ENCODE measurements at places on chromosomes 3 and 15.
A peak's percentile ranks its signal among the peaks of the same experiment; 100 is the strongest.

GRCh38 chr3:47804577-47804976, 1.6 kb downstream of the DHX30 start:
- DNase-seq: no peak

DNA sequence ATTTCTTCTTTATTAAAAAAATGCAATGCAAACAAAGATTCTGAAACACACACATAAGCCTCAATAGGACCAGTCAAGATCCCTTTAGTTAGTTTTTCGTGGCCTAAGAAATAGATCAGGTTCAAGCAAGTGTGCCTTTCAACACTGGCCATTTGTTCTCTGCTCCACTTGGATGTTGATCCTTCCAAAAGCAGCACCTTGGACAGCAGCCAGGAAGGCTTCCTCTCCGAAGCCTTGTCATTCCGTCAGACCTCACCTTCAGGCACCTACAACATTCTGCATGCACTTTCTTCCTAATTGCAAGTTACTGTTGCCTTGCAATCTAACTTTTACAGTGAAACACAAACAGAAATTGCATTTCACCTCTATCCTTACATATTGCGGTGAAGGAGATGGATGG, 155.9 kb upstream of the FEZF2 start:
- peak; percentile 85 for DNase-seq

GRCh38 chr3:99885851-99886250, 68.2 kb downstream of the CMSS1 start:
- DNase-seq: no peak

GRCh38 chr3:113585228-113585627, 52.9 kb downstream of the SIDT1 start:
- no peak for DNase-seq

DNA sequence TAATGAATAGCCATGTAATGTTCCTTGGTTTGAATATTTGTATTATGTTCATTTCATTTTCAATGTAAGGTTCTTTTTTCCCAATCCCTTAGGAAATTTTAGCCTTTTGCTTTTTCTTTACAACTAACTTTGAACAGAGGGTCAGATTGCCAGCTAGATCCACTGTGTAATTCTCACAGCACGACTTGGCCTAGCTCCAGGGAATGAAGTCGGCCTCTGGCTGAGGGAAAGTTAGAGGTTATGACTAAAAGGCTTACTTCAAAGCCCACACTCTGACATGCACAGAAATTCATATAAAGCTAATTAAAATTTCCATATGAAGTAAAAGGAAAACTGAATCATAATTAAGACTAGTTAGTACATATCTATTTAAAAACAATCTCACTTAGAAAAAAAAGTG, 38.7 kb downstream of the ROBO1 start:
- no peak for DNase-seq

DNA sequence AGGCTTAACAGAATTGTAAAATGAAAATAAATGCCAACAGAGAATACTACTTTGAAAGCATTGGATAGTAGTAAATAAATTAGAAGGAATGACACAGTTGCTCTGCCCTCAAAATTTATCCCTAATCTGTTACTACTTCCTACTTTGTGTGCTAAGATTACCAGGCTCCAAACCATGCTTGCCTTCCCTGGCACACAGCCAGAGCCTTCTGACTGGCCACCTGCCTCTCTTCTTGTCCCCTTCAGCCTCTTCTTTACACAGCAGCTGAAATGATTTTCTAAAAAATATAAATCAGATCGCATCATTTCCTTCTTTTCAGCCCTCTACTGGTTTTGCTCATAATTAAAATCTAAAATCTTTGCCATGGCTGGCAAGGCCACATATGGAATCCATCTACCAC, 334.1 kb downstream of the FHIT start:
- DNase-seq: no peak

GRCh38 chr3:18208856-18209255, 216.3 kb downstream of the SATB1 start:
- no peak for DNase-seq

DNA sequence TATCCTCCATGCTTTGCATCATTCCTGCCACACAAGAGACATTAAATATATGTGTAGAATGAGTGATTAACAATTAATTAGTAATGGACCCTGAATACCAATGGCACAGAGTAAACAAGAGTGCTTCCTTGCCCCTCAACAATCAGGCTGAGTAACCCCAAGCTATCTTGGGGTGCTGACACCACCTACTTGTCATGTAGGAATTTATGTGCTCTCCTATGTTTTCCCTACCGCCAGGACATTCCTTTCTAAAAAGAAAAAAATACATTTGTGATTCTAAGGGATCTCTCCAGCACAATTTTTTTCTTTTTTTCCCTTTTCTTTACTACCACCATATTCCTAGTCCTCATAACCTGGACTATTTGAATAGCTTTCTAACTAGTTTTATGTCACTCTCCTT, 449.1 kb downstream of the MFSD1 start:
- no peak for DNase-seq

- no peak for DNase-seq
These were observed 31.1 kb downstream of the MAGEL2 start for GRCh38 chr15:23616536-23616935.

GRCh38 chr15:56719774-56720555, 13.3 kb downstream of the ZNF280D start:
- DNase-seq: no peak

DNA sequence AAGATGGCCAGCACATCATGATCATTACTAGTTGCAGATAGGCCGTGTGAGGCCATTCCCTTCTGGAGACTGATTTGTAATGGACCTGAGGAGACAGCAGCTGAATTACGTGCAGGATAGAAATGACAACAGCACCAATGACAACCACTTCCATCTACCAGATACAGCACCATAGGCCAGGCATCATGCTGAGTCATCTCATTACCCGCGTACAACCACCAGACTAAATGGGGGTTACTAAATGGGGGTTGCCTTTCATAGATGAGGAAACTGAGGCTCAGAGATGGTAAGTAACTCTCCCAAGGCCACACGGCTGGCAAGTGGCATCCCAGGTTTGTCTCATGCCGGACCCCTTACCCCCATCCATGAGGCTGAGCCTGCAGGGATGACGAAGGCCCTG, 32.8 kb upstream of the FAM107A start:
- no peak for DNase-seq

- DNase-seq: no peak
These were observed 66.3 kb downstream of the CRYGS start for GRCh38 chr3:186477876-186478275.

GRCh38 chr15:74828835-74829234, 2.4 kb downstream of the CPLX3 start:
- DNase-seq: no peak

DNA sequence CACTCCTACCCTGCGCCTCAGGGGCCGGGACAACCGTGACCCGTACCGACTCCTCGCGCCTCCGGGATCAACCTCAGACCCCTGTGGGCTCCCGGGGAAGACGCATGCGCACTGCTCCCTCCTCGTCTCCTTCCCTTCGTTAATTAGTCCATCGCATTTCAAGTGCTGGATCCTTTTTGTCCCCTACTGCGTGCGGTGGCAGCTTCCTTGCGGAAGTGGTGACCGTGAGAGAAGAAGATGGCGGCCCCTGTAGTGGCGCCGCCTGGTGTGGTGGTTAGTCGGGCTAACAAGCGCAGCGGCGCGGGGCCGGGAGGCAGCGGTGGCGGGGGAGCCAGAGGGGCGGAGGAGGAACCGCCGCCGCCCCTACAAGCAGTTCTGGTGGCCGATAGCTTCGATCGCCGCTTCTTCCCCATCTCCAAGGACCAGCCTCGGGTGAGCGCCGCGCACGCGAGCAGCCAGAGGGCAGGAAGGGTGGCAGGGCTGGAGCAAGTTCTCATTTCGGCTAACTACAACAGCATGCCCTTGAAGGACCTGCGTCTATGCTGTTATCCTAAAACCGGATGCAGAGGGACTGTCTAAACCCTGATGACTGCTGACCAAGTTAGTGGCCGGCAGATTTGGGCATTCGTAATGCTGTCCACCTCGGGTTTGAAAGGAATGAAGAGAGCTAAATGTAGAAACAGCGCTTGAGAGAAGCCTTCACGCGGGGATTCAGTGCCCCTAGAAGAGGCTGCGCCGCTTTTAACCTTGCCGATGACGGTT, at the start of gene EIF2B5:
Gene EIF2B5 (plus strand): TSS at position 210 of the 762 bp plus-strand sequence. CDS start 28 bp downstream, at position 238.
- DNase-seq: peak; percentile 90

DNA sequence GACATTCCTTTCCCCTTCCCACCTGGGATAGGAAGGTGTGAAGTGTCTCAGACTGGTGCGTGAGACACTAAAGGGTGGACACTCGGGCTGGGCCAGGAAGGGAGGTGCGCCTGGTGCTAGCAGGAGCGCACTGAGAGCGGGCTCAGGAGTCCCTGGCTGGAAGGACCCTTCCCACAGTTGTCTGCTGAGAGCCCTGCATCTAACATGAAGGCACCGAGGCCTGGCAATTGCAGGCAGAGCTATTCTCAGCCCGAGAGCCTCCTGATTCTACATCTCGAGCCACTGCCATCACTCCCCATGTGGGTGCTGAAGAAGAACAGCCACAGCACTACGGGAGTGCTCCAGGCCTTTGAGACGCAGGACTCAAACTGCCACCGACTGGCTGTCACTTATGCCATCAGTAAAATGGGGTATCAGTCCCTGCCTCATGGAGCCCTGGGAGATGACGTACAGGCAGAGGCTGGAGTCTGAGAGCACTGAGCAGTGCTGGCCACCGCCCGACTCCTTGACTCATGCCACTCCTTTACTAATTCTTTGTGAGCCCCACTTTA, 159.4 kb downstream of the KLF13 start:
- DNase-seq: no peak

GRCh38 chr3:119596398-119596797, 1.3 kb upstream of the PLA1A start:
- no peak for DNase-seq

DNA sequence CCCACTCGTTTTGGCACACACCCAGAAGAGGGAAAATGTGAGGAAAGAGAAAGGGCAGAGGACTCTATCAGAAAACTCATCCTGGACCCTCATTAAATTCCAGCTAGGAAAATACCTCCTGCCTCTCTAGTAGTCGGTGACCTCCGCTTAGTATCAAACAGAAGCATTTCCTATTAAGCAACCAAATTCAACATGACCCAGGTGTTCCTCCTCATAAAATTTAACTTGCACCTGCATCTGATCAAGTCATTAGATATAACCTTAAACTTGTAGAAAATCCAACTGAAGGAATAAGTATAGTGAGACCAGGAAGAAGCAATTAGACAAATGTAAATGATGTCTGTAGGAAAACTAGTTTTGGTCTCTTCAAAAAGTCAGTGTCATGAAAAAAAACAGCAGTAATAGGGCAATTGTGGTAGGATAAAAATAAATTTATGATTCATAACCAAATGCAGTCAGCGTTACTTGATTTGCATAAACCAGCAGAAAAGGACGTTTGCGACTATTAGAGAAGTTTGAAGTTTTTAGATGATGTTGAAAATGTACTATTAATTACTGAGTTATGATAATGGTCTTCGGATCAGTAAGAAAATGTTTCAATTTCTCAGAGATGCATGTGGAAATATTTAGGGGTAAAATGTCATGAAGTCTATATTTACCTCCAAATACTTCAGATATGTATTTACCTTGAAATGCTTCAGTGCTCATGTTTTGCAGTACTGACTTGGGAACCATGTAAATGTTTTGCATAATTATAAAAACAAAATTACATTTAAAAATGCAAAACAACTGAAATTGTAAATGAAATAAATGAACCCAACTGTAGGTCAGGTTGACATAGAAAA, 44.6 kb downstream of the LDHAL6B start:
- no peak for DNase-seq

Measured in H1 (cell line).